ENCODE measurements at places on chromosomes 1 and 21. TPM values are rescaled to one million over a fixed set of nuclear protein-coding genes. Genes with fewer than 3 reads are reported as not detected.

GPR3 gene
- 0.38 TPM for total RNA-seq

MFSD2A gene
- total RNA-seq = 0.72 TPM

TMIGD3 gene
- total RNA-seq = 4.7 TPM

DNA sequence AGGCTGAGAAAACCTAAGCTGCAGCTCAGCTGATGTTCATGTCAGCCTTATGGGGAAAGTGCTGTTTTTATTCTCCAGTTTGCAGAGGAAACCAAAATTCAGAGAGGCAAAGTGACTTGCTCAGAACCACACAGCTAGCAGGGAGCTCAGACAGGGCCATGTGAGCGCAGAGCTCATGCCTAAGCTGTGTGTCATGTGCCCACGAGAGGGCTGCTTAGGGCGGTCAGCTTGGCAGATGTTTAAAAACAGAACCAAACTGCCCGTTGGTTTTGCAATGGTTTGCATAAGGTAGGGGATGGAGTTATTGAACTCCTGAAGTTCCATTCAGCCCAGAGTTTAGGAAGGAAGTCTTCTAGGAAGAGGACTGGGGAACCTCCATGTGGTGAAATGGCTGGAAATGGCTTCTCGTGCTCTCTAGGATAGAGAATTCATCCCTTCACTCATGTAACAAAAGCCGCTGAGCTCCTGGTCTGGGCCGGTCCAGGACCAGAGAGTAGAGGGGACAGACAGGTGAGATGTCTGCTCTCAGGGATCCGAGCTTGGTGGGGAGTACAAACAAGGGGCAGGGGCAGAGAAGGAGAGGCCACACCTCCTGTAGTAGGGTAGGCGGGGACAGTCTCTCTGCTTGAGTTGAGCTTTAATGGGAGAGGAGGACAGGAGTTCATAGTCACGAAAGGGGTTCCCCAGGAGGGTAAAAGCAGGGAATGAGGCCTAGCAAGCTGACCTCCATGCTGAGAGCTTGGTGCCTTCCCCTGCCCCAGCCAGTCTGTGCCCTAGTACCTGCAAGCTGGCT lies 46.9 kb downstream of the ARHGEF10L start:
- no peak overlapping the region for H3K4me3 ChIP-seq
- H3K27ac ChIP-seq = peak overlapping the region; percentile 19
- peaks cover 44% of the 10 kb centered on the region for H3K4me1 ChIP-seq
- DNase-seq = no peak
- no peaks in the 10 kb centered on the region for H3K27me3 ChIP-seq
- no peaks in the 10 kb centered on the region for H3K36me3 ChIP-seq

GRCh38 chr1:151512801-151513625 lies 1.8 kb downstream of the CGN start:
- H3K27ac ChIP-seq = no peak overlapping the region
- DNase-seq = no peak
- H3K27me3 ChIP-seq = peaks cover 19% of the 10 kb centered on the region
- H3K4me3 ChIP-seq = no peak overlapping the region

GRCh38 chr1:79353224-79353623 lies 346.7 kb upstream of the ADGRL4 start:
- H3K27me3 ChIP-seq = no peaks in the 10 kb centered on the region
- DNase-seq = no peak
- H3K36me3 ChIP-seq = no peaks in the 10 kb centered on the region
- no peaks in the 10 kb centered on the region for H3K4me1 ChIP-seq
- no peak overlapping the region for H3K4me3 ChIP-seq
- no peak overlapping the region for H3K27ac ChIP-seq

GRCh38 chr1:11541956-11542355 lies 63.0 kb downstream of the DISP3 start:
- peaks cover 57% of the 10 kb centered on the region for H3K27me3 ChIP-seq
- H3K4me3 ChIP-seq = no peak overlapping the region
- H3K36me3 ChIP-seq = no peaks in the 10 kb centered on the region
- no peak overlapping the region for H3K27ac ChIP-seq
- H3K4me1 ChIP-seq = no peaks in the 10 kb centered on the region
- no peak for DNase-seq

DNA sequence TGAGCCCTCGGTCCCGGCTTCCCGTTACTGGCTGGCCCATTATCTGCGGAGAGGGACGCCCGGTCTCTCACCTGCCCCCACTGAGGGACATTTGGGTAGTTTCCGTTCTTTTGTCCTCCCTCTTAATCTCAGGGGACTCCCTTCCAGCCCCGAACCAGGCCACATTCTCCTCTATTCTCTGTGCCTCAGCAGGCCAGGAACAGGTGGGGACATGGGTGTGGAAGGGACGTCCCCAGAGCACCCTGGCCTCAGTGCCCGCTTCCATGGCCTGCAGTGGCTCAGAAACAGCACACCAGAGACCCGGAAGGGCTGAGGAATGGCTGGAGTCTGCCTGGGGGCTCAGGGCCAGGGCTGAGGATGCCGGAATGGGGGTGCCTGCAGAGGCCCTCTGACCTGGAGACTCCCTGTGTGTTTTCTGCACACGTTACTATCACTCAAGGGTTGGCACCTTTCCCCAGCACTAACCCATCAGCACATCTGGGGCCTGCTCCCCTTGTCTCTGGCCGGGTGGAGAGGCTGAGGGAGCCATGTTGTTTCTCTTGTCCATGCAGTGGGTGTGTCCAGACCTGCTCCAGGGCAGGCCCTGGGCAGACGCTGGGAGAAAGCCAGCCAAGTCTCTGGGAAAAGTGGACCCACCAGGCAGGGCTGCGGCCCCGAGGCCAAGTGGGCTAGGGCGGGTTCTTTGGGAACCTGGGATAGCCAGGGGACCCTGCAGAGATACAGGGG lies 10.0 kb upstream of the DNMT3L start:
- no peaks in the 10 kb centered on the region for H3K4me1 ChIP-seq
- H3K27me3 ChIP-seq = no peaks in the 10 kb centered on the region
- H3K36me3 ChIP-seq = no peaks in the 10 kb centered on the region
- DNase-seq = no peak

DNA sequence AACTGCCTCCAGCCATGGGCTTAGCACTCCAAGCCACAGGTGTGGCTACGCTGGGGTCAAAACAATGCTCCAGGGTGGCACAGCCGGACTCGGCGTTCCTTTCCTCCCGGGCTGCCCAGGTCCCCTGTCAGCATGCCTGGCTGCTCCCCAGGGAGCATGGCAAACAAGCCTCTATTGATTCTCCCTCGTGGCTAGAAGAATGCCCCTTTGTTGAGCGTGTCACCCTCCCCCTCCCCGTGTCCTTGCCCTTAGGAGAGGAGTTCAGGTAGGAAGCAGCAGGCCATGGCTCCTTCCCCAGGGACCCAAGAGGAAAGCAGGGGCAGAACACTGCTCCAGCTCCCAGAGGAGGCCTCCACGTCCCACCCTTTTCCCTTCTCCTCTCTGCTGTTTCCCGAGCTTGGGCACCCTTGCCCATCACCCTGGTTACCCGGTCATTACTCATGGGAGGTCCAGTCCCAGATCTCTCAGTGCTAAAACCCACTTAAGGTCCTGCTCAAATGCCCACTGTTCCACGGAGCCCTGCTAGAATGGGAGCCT lies 57.4 kb upstream of the CITED4 start:
- H3K4me3 ChIP-seq = no peak overlapping the region
- no peak overlapping the region for H3K27ac ChIP-seq
- H3K4me1 ChIP-seq = no peaks in the 10 kb centered on the region

- H3K27me3 ChIP-seq = no peaks in the 10 kb centered on the region
- H3K4me3 ChIP-seq = peak overlapping the region; percentile 85
- no peaks in the 10 kb centered on the region for H3K36me3 ChIP-seq
- peak; percentile 76 for DNase-seq
- peaks cover 10% of the 10 kb centered on the region for H3K4me1 ChIP-seq
Measured at GRCh38 chr1:246930830-246931548, 759 bp downstream of the AHCTF1 start.

DNA sequence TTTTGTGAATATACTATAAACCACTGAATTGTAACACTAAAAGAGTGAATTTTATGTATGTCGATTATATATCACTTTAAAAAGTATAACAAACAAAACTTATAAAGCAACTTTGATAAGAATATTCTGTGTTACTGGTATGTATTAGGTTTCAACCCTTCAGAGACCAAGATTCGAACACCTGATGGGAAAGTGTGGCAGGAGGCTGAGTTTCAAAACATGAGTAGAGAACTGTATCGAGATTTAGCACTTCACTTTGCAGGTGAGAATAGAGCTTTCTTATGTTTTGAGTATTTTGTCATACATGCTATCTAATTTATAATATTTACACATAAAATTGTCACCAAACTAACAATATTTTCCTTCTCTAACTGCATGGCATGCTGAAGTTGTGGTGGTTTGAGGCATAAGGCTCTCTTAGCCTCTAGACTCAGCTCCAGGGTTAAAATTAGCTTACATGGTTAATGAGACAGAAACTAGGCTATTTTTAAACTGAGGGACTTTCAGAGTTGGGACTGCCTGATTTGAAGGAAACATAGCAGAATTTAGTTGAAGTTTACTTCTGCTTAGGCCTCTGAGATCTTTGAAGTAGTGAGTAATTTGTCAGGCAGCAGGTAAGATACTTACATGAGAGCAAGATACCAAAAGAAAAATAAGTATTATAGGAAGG lies 48.6 kb downstream of the CEP350 start:
- DNase-seq = no peak
- H3K27me3 ChIP-seq = no peaks in the 10 kb centered on the region
- H3K36me3 ChIP-seq = peaks cover 71% of the 10 kb centered on the region
- H3K4me3 ChIP-seq = no peak overlapping the region

DNA sequence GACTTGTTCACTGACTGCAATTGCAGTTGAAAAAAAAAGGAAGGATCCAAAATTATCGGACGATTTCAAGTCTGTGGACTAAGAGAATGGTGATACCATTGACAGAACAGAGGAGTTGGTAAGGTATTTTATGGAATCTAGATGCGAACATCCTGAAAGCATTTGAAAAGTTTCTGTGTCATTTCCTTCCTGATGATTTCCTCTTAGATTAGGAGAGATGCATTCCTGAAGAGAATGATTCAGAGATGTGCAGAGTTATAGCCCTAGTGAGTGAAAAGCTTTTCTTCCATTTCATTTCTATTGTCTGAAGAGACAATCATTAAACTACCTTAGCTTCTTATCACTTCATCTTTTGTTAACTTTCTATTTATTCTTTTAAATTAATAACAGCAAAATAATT lies 200.0 kb downstream of the KCNK2 start:
- H3K4me3 ChIP-seq = no peak overlapping the region
- H3K27ac ChIP-seq = no peak overlapping the region
- DNase-seq = no peak
- no peaks in the 10 kb centered on the region for H3K36me3 ChIP-seq
- H3K27me3 ChIP-seq = no peaks in the 10 kb centered on the region

DNA sequence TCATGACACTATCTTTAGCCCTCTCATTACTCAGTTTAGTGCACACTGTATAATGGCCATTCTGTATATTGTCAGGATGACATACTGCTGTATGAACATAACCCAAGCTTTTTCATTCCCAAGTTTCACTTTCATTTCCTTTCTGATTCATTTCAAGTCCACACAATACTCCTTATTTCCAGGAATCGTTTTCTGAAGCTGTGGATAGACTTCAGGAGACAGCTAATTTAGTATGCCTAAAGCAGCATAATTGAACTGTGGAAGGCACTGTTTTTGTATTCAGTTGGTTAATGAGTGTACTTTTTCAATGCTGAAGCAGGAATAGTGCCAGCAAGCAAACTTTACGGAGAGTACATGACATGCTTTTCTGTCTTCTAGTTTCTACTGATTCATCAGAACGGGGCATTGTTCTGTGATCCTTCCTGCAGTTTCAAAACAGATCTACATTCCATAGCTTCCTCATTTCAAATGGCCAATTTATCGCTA lies 578.5 kb upstream of the ZP4 start:
- no peaks in the 10 kb centered on the region for H3K4me1 ChIP-seq
- DNase-seq = no peak
- no peak overlapping the region for H3K27ac ChIP-seq
- H3K4me3 ChIP-seq = no peak overlapping the region

DNA sequence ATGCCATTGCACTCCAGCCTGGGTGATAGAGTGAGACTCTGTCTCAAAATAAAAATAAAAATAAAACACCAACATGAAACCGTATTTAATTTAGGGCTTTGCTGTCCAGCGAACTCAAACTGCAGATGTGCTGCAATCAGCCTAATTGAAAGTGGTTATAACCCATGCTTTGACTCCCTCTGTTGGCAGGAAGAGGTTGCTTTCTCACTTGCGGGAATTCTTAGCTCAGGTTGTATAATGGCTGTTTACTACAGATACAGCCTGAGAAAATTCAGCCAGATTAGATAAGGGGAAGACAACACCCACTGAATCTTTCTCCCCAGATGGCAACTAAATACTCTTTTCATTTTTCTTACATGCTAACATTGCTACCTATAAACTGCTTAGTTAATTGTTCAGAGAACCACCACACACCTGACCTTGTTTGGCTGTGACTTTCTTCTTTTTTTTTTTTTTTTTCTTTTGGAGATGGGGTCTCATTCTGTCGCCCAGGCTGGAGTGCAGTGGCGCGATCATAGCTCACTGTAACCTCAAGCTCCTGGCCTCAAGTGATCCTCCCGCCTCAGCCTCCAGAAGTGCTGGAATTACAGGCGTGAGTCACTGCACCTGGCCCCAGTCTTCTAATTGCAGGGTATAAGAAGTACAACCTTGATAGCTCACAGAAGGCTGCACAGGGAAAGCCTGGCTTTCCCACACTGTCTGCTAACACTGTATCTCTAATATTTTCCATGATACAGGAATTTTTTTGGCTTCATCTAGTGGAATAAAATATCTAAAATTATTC lies 34.6 kb downstream of the DNTTIP2 start:
- H3K27me3 ChIP-seq = no peaks in the 10 kb centered on the region
- peak; percentile 50 for DNase-seq
- H3K4me1 ChIP-seq = no peaks in the 10 kb centered on the region
- H3K4me3 ChIP-seq = no peak overlapping the region

DNA sequence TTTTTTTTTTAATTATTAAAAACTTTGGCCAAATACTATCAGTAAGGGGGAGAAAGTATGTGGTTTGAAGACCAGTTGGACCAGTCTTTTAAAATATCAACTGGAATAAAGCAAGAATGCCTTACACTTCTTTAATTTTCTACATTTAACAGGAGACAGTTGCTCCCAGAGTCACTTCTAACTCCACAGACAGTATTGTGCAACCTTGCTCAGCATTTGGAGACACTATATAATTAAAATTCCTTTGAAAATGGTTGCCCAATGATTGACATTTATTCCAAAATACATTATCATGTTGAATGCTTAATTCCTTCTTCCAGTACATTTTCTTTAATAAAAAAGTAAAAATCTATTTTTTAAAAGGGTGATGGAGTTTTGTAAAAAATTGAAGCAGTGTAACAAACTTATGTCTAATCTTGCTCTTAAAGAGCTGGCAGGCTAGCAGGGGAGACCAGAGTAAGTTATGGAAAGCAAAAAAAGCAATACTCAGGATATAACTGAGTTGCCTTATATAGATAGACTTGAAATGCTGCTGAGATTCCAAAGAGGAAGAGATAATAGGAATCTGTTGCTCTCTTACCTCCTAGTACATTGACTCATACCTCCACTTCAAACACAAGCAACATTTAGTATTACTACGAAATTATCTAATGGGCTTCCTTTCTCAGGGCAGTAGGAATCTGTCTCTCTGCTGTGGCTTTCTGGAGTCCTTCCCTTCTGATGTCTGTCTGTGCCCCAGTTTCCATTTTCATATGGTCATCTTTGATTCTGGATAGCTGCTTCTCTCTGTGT lies 69.7 kb upstream of the RGL1 start:
- H3K4me1 ChIP-seq = peaks cover 10% of the 10 kb centered on the region
- peak overlapping the region; percentile 56 for H3K27ac ChIP-seq
- no peaks in the 10 kb centered on the region for H3K27me3 ChIP-seq

- peaks cover 65% of the 10 kb centered on the region for H3K4me1 ChIP-seq
- no peak overlapping the region for H3K27ac ChIP-seq
- H3K27me3 ChIP-seq = no peaks in the 10 kb centered on the region
- no peak overlapping the region for H3K4me3 ChIP-seq
- H3K36me3 ChIP-seq = no peaks in the 10 kb centered on the region
Measured at GRCh38 chr1:203405703-203406438, 54.9 kb upstream of the FMOD start.
